NT2/D1 (cell line): ENCODE measurements at places on chromosomes 11 and 22.

DNA sequence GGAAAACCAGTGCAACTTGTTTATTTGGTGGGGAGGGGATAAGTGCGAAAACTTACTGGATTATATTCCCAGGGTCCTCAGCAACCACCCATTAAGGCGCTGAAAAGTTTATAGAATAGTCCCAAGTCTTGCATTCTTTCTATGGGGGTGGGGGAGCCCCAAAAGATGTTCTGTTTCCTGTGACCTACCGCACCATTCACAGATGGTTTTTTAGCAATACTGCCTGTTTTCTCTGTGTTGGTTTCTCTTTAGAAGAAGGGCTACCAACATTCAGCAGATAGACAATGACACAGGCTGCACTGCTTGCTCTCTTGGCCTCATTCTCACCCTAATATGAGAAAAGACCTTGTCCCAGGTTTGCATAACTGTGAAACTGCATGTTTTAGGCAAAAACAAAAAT, 86.5 kb downstream of the FAM76B start:
- no peak for DNase-seq

DNA sequence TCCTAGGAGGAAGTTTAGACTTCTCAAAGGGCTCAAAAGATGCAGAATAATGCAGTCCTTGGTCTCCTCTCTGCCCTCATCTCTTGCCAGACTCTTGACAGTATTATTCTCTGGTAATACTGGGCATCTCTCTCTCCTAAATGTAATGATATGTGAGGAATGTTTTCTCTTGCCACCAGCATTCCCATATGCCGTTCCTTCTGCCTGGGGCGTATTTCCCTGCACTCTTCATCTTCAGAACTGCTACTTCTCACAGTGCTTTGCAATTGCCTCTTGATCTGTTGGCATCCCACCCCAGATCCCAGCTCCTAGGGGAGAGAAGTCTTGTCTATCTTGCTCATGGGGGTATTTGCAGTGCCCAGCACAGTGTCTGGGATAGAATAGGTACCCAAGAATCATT, 107.4 kb downstream of the RASSF10 start:
- DNase-seq: no peak

- DNase-seq: no peak
These were observed 28.5 kb upstream of the CCDC34 start for GRCh38 chr11:27391331-27392015.

- no peak for DNase-seq
These were observed 864 bp upstream of the EHBP1L1 start for GRCh38 chr11:65574811-65575567.

DNA sequence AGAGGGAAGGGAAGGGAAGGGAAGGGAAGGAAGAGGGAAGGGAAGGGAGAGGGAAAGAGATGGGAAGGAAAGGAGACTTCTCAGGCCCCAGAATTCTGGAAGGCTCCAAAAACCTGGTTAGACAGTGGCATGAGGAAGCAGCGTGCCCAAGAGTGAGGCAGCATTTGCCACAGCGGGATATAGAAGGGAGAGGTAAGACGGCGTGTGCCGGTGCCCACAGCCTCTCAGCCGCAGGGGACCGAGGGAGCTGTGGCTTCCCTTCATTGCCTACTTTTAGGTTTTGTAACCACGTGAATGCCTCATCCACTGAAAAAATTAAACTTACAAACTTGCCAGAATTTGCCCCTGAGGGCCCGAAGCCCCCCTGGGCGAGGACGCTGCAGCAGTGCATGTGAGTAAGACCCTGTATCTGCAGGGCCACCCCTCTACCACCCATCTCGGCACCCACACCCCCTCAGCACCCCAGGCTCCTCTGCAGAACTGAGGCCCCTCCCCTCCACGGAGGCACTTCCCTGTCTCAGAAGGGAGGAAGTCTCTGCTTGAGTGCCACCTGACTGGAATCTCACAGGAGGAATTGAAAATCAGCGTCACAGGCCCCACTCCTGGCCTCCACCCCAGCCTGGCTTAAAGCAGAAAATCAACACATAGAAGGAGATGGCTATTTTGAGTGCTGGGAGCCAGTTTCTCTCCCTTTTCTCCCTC, 58.1 kb downstream of the LINC01488 start:
- no peak for DNase-seq

DNA sequence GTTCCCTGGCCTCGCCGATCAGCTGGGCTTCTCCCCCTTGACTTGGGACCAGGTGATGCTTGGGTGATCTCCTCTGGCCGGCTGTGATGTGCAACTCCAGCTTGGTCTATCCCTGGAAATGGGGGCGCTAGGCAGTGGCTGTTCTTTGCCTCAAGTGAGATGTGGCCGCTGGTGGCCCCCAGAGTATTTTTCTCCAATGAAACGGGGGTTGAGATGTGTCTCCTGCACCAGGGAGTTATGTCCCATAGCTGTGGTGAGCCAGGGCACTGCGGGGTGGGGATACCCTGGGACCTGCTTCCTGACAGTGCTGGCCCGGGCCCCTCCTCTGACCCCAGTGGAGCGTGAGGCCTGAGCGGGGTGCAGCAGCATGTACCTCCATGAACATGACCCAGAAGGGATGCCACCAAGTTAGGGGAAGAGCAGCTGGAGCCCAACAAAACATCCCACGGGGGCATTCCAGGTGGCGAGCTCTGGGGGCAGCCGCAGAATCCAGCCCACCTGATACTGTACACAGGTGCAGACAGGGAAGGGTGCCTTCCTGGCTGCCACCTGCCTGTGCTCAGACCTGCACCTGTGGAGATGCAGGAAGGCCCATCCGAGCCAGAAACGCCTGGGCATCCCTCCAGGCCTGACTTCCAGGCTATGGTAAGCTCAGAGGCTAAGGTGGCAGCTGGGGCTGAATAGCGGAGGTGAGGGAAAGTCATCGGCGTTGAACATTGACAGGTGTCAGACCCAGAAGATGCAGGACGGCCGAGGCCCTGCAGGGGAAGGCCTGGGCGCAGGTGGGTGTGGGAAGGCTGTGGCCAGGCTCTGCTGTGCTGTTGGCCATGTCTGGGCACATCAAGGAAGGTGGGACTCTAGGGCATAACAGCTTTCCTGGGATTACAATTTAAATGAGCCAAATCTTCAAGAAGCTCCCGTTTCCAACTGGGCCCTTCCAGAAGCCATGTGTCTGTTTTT, 97.3 kb downstream of the CTTN start:
- DNase-seq: no peak

DNA sequence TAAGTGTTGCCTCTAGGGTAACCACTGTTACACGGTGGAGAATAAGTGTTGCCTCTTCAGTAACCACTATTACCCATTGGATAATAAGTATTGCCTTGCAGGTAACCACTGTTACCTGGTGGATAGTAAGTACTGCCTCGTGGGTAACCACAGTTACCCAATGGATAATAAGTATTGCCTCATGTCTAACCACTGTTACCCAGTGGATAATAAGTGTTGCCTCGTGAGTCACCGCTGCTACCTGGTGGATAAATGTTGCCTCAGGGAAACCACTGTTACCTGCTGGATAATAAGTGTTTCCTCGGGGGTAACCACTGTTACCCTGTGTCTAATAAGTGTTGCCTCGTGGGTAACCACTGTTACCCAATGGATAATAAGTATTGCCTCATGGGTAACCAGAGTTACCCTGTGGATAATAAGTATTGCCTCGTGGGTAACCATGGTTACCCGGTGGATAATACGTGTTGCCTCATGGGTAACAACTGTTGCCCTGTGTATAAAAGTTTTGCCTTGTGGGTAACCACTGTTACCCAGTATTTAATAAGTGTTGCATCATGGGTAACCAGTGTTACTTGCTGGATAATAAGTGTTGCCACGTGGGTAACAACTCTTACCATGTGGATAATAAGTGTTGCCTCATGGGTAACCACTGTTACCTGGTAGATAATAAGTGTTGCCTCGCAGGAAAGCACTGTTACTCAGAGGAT, 12.3 kb upstream of the NXPE4 start:
- DNase-seq: no peak

- no peak for DNase-seq
These were observed 1.7 kb upstream of the OR52K1 start for GRCh38 chr11:4480577-4481239.

GRCh38 chr22:45285263-45286058, 712 bp downstream of the UPK3A start:
- DNase-seq: no peak

- DNase-seq: no peak
These were observed 2.7 kb upstream of the PLA2G3 start for GRCh38 chr22:31143038-31143437.

- DNase-seq: no peak
These were observed 154.1 kb downstream of the COMMD9 start for GRCh38 chr11:36135076-36135475.

GRCh38 chr11:44301564-44302271, 8.2 kb downstream of the ALX4 start:
- no peak for DNase-seq

DNA sequence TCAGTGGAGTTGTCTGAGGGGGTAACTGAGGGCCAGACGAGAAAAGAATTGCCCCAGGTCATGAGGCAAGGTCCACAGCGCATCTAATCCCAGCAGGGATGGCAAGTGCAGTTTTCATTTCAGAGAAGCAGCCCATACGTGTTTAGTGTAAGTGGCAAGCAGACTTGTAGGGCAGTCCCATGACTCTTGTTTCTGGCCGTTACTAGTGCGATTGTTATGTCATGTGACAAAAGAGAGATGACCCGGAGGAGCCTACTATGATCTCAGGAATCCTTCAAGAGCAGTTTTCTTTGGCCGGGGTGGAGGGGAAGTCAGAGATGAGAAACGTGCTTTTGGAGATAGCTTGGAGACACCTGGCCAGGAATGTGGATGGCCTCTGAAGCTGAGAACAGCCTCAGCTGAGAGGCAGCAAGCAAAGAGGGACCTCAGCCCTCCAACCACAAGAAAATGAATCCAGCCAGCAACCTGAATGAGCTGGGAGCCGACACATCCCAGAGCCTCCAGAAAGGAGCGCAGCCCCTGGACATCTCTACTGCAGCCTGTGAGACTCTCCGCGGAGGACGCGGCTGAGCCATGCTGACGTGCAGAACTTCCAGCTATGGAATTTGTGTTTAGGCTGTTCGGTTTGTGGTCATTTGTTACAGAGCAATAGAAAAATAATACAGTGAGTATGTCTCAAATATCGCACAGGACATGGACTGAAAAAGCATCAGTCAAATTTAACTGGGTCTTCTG, 44.1 kb upstream of the CDON start:
- no peak for DNase-seq

DNA sequence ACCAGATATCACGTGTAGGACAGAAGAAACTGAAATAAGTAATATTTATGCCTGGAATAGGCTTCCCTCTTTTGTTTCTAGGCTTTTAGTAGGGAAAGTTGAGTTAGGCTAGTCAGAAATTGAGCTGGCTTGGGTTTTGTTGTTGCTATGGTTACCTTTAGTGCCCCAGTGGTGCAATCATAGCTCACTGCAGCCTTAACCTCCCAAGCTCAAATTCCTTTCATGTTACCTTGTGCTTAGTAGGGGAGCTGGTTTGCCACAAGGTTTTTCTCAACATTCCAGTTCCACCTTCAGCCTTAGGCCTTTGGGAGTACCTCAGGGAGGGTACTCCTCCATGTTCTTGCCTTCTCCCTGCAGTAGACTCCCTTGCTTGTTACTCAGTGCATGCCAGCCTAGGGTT, 69.1 kb upstream of the SUSD2 start:
- no peak for DNase-seq

GRCh38 chr11:128522943-128523518, 64.3 kb downstream of the ETS1 start:
- no peak for DNase-seq
